NCI-H2029 treated with DMSO at 0.1 percent for 48 hours (cell line): ENCODE measurements at places on chromosomes 16 and 17.

GRCh38 chr17:3282901-3283300 lies 15.3 kb downstream of the OR3A1 start:
- DNase-seq, result no peak

GRCh38 chr16:66006485-66006884 lies 360.0 kb upstream of the CDH5 start:
- no peak for DNase-seq

GRCh38 chr17:6179017-6179416 lies 108.8 kb downstream of the WSCD1 start:
- no peak for DNase-seq

GRCh38 chr17:14303343-14304221 lies 2.7 kb downstream of the HS3ST3B1 start:
- no peak for DNase-seq

- DNase-seq, result no peak
Measured at GRCh38 chr16:57244463-57244766, 644 bp upstream of the ARL2BP start.

DNA sequence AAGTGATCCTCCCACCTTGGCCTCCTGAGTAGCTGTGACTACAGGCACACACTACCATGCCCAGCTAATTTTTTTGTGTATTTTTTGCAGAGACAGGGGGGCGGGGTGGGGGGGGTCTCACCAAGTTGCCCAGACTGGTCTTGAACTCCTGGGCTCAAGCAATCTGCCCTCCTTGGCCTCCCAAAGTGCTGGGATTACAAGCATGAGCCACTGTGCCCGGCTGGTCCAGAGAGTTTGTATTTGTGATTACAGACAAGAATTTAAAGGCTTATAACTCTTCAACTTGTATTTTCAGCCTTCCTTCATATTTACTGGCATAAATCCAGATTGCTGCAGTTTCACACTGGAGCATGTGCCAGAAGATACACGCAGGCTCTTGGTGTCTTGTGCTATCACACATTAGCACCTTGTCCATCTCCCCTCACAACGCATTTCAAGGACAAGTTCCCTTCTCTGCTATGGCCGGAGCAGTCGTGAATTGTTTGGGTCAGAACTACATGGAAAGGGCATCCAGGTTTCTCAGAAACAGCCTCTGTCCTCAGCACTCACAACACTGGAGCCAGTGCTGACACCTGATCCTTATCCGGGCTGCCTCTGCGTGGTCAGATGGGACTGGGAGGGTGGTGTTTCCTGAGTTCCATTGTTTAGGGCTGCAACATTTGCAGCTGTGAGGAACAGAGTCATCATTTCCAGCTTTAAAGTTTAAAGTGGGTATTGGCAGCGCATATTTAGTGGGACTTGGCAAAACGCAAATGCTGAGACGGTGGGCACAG lies 28.1 kb downstream of the WSCD1 start:
- no peak for DNase-seq

GRCh38 chr17:16155536-16155935 lies 59.8 kb downstream of the NCOR1 start:
- DNase-seq, result no peak

GRCh38 chr17:81076141-81076679 lies 41.3 kb downstream of the BAIAP2 start:
- DNase-seq, result no peak

DNA sequence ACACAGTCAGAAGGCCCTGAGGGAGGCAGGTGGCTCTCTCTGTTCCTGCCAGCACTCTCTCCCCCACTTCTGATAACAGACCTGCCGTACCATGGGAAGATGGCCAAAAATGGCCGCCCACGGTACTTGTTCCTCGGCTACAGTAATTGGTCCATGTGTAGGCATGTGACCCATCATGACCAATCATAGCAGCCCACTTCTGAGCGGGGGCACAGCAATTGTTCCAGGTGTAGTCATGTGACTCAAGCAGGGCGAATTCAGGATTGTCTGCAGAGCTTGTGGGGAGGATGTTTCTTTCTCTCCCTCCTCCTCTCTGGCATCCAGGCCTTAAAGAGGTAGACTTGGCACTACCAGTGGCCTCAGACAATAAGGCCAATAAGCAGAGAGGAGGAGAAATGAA lies 250.4 kb downstream of the MRTFB start:
- DNase-seq, result peak; percentile 94
